ENCODE measurements at places on chromosomes 3 and 15.

- DNase-seq: peak; percentile 79
These were observed 30.8 kb downstream of the MDFIC2 start for GRCh38 chr3:70281663-70282062.

GRCh38 chr15:36887214-36887961, 213.0 kb downstream of the MEIS2 start:
- DNase-seq: no peak

DNA sequence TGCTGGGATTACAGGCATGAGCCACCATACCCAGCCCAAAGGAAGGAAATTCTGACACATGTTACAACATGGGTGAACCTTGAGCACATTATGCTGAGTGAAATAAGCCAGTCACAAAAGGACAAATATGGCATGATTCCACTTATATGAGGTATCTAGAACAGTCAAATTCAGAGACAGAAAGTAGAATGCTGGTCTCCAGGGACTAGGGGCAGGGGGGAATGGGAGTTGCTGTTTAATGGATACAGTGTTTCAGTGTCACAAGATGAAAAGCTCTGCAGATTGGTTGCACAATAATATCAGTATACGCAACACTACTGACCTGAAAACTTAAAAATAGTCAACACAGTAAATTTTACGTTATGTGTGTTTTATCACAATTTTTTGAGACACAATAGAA, 4.1 kb downstream of the SPATA12 start:
- DNase-seq: peak; percentile 13

GRCh38 chr3:88984256-88984655, 123.2 kb upstream of the EPHA3 start:
- peak; percentile 35 for DNase-seq

GRCh38 chr15:91515188-91515754, 338.2 kb upstream of the SLCO3A1 start:
- peak; percentile 58 for DNase-seq

GRCh38 chr3:188974856-188975599, 196.7 kb upstream of the TPRG1 start:
- peak; percentile 45 for DNase-seq

GRCh38 chr15:80265021-80265420, 13.0 kb upstream of the CTXND1 start:
- no peak for DNase-seq

GRCh38 chr3:67526246-67526645, 128.2 kb downstream of the SUCLG2 start:
- peak; percentile 82 for DNase-seq

- no peak for DNase-seq
These were observed 53.4 kb downstream of the ADAMTS9 start for GRCh38 chr3:64634417-64634816.

- DNase-seq: peak; percentile 47
These were observed 1.3 kb downstream of the TCF12 start for GRCh38 chr15:56919609-56920366.

DNA sequence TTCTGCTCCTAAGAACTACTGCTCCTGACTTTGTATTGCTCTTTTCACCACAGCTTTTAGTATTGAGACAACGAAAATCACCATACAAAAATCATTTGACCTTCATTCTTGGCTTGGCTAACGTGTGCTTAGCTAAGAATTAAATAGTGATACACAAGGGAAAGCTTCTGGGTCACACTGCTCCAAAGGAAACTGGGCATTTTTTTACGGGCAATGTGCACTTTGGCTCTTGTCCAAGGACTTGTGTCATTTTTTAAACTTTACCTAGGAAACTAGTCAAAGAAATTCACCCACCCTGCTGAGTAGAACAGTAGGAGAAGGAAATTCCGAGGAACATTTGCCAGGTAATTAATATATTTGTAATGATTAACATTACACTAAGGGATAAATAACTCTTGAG, 19.8 kb downstream of the WDR72 start:
- no peak for DNase-seq

DNA sequence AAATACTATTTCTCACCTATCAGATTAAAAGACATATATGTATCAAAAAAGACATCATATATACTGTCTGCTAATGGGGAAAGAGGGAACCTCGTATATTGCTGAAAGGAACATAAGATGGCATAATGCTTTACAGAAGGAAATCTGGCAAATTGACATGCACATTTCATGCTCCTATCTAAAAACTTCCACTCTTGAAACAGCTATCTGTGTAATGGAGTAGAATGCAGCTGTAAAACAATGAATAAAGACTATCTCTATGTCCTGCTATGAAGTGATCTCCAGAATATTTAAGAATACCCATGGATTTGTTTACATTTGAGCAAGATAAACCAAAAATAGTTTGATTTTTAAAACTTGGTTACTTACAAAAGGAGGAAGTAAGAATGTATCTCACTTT, 107.4 kb downstream of the TBL1XR1 start:
- DNase-seq: no peak

DNA sequence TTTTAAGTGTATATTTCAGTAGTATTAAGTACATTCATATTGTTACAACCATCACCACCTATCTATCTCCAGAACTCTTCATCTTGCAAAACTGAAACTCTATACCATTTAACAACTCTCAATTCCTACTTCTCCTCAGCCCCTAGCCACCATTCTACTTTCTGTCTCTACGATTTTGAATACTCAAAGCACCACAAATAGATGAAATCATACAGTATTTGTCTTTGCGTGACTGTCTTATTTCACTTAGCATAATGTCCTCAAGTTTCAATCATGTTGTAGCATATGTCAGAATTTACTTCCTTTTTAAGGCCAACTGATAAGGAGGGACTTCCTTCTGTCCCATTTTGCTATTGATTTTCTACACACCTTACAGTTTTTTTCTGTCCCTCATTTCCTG, 593.3 kb downstream of the FHIT start:
- no peak for DNase-seq

- DNase-seq: peak; percentile 55
These were observed 146.1 kb upstream of the THBS1 start for GRCh38 chr15:39434751-39435238.

GRCh38 chr15:68114356-68114755, 60.2 kb downstream of the PIAS1 start:
- peak; percentile 61 for DNase-seq

DNA sequence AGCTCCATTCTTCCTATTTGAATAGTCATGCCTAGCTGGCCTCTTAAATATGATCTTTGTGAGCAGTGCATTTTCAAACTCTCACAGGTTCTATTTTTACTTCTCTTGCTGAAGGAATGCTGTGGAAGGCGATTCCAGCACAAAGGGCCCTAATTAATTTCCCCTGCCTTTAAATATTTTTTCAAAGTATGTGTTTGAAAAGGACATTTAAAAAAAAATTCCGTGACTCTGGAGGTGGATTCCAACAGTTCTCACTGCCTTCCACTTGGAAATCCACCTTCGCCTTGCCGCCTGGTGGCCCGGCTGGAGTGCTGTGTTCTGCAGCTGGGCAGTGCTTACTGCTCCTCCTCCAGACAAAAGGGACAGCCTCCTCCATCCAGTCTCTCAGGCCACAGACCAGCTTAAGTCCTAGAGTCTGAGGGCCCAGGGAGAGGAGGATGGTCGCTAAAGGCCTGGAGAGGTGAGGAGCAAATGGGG, 61.5 kb upstream of the CORO2B start:
- DNase-seq: peak; percentile 41

DNA sequence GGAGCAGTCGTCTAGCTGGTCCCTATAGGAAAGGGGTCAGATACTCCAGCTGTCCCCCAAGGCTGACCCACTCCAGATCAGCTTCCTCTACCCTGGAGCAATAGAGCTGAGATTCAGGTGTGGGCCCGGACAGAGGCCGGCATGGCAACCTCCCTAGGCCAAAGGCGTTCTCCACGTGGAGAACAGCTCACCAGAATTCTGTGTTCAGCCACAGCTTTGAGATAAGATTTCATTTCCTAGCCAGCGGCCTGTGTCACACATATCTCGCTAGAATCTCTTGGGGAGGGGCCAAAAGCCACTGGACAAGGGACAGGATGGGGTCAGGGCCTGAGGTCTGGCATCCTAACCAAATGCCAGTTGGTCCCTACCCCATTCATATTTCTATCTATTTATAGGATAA, 20.1 kb downstream of the SRGAP3 start:
- DNase-seq: no peak

DNA sequence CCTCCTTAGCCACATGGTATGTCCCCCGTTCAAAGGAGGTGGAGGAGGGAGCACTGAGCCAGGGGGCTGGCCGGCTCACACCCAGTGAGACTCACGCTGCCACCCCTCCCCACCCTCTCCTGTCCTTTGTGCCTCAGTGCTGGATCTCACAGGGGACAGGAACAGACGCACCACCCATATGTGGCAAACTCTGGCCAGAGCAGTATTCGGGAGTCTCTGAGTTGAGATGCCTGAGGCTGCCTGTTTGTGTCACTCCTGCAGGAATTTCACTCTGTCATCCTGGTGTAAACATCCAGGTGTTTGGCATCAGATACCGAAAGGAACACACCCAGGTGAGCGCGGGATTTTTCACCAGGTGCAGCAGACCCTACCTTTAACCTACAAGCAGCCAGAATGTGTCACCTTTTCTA, 25.7 kb downstream of the RGMA start:
- no peak for DNase-seq

DNA sequence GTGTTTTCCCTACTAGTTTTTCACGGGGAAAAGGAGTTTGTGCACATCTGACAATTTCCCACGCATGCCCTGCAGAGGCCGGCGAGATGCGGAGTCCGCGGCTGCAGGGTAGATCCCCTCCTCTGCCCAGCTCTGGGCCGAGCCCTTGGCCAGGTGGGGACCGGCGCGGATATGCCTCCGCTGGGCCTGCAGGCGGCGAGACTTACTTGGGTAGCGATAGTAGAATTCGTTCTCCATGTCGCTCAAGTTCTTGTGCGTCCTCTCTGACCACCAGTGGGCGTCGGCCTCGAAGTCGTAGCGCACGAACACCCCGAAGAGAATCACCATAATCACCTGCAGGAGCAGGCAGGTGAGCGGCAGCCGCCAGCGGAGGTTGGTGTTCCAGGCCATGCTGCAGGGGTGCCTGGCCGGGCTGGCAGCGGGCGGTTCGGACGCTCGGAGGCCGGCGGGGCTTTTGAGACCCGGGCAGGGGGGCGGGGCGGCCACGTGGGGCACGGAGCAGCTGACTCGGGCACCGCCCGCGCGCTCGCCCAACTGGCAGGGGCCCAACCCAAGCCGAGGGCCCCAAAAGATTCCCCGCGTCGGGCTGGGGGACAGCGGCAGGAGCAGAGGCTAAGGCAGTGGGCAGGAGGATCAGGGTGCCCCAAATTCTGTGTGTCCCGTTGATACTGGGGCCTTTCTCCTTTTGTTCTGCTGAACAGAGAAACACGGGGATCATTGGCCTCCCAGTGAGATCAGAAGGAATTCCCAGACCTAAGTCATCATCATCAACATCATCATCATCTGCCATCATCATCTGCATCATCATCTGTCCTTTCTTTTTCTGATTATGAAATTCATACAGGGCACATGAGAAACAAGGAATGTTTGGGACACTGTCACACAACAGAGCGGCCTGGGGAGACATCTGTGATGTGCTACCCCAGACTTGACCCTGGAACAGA, at the start of gene RHCG:
RHCG (minus strand) TSS at position 429 of the 944 bp plus-strand sequence; CDS start at position 390, 39 bp downstream.
- peak; percentile 61 for DNase-seq

DNA sequence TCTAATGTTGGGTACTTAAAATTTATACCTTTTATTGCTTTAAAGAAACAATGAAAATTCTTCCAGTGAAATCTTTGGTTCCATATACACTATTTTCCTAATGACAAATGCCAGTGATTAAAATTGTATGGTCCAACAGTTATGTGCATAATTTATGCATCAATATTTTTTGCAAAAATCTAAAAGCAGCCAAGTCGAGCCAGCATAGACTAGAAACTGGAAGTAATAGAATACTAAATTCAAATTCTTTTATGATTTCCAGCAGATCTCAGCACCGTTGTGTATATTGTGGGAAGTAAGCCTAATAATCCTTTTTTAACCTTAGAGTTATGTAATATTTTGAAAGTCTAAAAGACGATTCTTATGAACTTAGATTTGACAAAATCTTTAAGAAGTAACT, 652.0 kb upstream of the GOLIM4 start:
- no peak for DNase-seq

DNA sequence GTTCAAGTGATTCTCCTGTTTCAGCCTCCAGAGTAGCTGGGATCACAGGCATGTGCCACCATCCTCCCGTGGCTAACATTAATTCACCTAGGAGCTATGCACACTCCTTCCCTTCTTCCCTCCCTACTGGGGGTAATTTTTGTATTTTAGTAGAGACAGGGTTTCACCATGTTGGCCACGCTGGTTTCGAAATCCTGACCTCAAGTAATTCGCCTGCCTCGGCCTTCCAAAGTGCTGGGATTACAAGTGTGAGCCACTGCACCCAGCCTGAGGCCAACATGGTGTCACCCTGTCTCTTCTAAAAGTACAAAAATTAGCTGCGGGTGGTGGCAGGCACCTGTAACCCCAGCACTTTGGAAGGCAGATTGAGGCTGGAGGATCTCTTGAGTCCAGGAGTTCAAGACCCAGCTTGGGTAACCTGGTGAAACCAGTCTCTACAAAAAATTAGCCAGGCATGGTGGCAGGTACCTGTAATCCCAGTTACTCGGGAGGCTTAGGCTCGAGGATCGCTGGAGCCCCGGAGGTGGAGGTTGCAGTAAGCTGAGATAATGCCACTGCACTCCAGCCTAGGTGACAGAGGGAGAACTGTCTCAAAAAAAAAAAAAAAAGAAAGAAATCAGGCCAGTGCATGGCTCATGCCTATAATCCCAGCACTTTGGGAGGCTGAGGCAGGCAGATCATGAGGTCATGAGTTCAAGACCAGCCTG, 6.1 kb downstream of the RNU5B-1 start:
- DNase-seq: peak; percentile 51

DNA sequence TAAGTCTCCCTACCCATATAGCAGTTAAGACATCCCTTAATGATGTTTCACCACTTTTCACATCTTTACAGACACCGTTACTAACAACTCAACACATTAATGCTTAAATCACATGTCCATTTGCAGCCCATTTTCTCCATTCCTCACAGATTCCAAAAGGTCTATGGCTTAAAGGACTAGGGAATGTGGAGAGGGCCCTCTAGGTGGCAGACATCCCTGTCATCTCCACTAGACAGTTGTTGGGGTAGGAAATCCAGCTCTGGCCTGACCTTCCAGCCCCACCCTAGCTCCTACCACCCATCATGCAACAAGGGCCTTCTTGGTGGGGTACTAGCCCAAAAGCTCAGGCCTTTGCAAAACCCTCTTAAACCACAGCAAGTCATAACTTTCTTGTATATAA, 25.2 kb downstream of the CPEB1 start:
- no peak for DNase-seq

GRCh38 chr3:174441588-174442301, 417.4 kb upstream of the NAALADL2 start:
- peak; percentile 27 for DNase-seq

- DNase-seq: no peak
These were observed 105.2 kb upstream of the BNIP2 start for GRCh38 chr15:59794229-59794886.

DNA sequence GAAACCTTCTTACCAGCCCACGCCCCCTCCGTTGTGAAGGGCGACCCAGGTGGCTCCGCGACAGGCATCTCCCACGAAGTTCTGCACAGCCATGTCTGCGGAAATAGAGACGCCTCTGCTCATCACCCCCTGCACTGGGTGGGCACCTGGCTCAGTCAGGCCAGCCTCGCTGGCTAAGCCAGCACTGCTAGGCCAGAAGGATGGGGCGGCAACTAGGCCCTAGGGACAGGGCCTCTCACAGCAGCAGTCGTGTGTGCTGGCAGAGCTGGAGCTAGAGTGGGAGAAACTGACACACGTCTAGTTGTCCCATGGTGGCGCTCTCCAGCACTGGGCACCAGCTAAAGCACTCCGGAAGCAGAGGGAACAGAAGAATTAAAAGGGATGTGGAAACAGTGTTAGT, 12.5 kb upstream of the ZXDC start:
- DNase-seq: no peak
